ENCODE measurements at places on chromosomes 11 and 22.

GRCh38 chr22:45318168-45318557 lies 8.4 kb downstream of the FAM118A start:
- DNase-seq = no peak

GRCh38 chr11:117223741-117224689 lies 7.9 kb downstream of the PCSK7 start:
- no peak for DNase-seq

GRCh38 chr22:33315954-33316353 lies 257.8 kb upstream of the SYN3 start:
- DNase-seq = no peak

DNA sequence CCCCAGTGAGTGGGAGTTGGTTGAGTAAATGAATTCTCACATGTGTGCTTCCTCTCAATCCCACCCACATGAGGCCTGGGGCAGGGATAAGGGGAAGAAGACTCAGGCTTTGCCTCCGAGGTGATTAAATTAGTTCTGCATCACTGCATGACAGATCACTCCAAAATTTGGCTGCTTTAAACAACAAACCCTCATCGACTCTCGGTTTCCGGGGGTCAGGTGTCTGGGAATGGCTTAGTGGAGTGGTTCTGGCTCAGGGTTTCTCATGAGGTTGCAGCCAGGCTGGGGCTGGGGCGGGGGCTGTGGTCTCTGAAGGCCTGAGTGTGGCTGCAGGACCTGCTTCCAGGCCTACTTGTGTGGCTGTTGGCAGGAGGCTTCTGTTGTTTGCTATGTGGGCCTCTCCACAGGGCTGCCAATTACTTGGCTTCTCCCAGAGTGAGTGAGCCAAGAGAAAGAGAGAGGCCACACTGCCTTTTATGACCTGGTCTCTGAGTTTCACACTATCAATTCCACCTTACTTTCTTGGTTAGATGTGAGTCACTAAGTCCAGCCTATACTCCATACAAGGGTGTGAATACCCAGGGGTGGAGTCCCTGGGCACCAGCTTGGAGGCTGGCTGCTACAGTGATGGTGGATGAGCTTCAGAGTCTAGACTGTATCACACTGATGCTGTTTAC lies 15.9 kb downstream of the MOGAT2 start:
- DNase-seq = no peak

GRCh38 chr11:31643857-31644256 lies 134.3 kb downstream of the ELP4 start:
- no peak for DNase-seq

DNA sequence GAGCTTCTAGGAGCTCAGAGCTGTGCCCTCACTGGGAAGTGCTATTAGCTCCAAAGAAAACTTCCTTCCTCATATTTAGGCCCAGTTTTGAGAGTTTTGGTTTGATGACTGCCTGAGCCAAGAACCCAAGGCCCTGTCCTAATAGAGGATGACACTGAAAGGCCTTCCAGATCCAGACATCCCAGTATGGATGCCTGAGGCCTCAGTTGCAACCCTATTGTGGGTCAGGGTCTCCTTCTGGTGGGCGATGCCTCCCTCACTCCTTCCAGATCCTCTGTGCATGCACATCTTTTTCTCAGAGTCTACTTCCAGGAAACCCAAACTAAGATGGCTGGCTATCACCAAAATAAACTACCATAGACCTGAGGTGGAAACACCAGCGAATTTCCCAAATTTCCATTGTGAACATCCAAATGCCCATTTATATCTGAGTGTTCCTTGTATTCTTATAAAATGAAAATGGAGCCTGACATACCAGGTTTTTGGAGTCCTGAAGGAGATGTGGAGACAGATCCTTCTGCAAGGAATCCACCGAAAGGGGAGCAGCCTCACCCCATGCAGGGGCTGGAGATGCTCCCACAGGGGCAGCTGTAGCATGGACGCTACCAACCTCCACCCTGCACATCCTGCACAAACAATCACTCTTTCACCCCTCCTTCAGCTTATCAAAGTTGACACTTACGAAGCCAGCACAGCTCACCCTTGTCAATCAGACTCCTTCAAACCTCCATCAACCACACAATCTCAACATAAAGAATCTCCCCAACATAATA lies 61.1 kb downstream of the GGTLC2 start:
- no peak for DNase-seq

- no peak for DNase-seq
Observed at GRCh38 chr11:116334596-116334995, 438.2 kb downstream of the BUD13 start.

DNA sequence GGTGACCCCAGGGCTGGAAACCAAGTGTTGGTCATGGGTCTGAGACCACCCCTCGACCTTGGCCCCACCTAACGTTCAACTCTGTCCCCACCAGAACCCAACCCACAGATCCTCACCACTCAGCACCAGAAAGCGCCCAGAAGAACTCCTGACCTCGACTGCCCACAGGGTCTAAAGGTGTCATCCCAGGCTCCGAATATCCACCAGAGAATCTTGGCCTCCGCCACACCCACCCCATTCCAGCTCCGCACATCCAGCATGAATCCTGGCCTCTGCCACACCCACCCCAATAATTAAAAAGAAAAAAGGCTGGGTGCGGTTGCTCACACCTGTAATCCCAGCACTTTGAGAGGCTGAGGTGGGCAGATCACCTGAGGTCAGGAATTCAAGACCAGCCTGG lies 1.3 kb downstream of the CERK start:
- no peak for DNase-seq

DNA sequence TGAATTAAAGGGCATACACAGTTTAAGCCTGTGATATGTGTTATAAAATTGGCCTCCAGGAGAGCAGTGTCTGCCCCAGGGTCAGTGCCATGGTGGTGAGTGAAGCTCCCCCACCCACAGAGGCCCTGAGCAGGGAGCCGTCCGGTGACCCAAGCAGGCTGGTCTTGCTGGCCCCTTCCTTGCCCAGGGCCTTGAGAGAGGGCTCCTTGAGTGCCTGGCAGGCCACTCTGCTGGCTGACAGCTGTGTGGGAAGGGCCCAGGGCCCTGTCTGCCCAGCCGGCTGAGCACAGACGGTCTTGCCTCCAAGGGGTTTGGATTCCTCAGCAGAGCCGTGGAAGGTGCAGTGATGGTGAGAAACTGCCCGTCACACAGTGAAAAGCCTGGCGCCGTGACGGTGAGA lies 25.9 kb downstream of the PTDSS2 start:
- no peak for DNase-seq

DNA sequence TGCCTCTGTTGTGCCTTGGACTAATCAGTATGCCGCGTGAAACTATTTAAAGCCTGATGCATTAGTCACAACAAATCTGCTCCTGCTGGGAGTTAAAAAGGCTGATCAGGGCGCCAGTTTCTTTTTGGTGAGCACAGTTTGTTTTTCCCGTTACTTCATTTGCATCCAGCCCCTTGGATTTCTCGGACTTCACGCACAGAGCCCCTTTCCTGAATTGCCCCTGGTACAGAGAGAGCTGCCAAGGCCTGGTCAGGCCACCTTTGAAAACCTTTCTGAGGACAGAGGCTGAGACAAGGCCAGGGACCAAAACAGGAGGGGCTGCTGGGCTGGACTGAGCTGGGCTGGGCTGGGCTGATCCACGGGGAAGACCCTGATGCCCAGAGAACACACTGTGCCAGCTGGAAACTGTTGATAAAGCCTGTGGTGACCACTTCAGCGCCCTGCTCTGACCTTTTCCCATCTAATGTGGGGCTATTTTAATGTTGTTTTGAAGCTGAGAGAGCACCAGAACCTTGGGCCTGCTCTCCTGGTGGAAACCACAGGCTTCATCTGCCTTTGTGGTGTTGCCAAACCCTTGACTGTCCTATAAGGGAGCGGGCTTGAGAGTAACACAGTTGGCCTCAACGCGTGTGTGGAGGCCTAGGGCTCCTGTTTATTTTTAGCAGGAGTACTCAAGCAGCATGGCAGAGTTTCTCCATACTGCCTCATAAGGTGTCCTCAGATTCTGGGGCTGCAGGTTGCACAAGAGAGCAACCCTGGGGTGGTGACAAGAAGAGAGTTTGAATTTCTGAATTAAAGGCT lies 44.2 kb downstream of the NAV2 start:
- DNase-seq = no peak

- DNase-seq = peak; percentile 96
Observed at GRCh38 chr11:61971248-61972111, 4.0 kb upstream of the FTH1 start.

GRCh38 chr22:37057796-37058510 lies 6.4 kb downstream of the KCTD17 start:
- no peak for DNase-seq

GRCh38 chr11:2824851-2825250 lies 60.7 kb downstream of the CDKN1C start:
- no peak for DNase-seq

DNA sequence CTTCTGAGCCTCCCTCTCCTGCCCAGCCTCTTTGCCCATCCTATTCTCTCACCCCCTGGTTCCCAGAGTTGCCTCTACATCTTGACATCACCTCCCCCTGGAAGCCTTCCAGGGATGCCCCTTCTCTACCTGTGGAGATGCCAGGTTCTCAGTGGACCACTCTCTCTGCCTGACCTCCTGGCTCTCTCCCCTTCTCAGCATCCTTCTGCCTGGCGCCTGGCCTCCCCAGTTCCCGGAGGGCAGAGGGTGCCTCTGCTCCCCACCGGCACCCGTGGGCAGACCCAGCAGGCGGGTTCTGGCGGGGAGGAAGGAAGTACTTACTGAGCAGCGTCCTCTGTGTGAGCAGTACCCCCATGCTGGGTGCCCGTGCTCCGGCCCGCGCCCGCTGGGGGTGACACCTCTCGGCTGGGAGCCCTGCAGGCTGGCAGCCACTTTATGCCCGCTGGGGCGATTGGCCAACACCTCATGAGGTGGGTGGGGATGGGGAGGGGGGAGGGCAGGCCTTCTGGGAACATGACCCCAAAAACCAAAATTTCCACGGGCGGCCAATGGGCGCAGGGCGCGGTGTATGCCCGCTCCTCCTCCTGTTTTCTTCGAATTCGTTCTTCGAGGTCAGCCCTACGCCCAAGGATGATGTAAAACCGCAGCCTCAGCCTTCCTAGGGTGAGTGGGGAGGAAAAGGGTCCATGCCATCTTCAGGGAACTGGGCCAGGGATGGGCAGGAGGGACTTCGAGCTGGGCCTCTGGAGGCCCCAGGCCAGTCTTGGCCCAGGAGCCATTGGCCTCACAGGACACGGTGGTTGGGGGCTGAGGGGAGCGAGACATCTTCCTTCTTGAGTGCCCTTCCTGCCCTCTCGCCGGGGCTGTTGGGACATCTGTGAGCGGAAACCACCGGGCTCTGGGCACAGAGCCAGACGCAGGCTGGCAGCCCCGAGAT lies at the start of gene OSM:
TSS of gene OSM (minus strand) at position 407 of the 937 bp plus-strand sequence. CDS start at position 355, 52 bp downstream.
- DNase-seq = peak; percentile 90

GRCh38 chr11:8098879-8099278 lies 17.9 kb downstream of the TUB start:
- DNase-seq = no peak

- DNase-seq = no peak
Observed at GRCh38 chr11:115503886-115504275, 334 bp downstream of the CADM1 start.

DNA sequence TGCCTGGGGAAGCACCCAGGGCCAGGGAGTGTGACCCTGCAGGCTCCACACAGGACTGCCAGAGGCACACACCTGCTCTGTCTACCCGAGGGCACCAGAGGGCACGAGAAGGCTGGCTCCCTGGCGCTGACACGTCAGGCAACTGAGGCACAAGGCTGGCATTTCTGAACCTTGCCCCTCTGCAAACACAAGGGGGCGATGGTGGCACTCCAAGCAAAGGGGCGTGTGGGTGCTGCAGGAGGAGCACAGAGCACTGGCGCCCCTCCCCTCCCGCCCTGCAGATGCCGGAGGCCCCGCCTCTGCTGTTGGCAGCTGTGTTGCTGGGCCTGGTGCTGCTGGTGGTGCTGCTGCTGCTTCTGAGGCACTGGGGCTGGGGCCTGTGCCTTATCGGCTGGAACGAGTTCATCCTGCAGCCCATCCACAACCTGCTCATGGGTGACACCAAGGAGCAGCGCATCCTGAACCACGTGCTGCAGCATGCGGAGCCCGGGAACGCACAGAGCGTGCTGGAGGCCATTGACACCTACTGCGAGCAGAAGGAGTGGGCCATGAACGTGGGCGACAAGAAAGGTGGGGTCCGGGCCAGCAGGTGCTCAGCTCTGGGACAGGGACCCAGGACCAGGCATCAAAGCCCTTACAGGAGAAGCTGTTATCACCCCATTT lies 20.8 kb upstream of the TXNRD2 start:
- no peak for DNase-seq

DNA sequence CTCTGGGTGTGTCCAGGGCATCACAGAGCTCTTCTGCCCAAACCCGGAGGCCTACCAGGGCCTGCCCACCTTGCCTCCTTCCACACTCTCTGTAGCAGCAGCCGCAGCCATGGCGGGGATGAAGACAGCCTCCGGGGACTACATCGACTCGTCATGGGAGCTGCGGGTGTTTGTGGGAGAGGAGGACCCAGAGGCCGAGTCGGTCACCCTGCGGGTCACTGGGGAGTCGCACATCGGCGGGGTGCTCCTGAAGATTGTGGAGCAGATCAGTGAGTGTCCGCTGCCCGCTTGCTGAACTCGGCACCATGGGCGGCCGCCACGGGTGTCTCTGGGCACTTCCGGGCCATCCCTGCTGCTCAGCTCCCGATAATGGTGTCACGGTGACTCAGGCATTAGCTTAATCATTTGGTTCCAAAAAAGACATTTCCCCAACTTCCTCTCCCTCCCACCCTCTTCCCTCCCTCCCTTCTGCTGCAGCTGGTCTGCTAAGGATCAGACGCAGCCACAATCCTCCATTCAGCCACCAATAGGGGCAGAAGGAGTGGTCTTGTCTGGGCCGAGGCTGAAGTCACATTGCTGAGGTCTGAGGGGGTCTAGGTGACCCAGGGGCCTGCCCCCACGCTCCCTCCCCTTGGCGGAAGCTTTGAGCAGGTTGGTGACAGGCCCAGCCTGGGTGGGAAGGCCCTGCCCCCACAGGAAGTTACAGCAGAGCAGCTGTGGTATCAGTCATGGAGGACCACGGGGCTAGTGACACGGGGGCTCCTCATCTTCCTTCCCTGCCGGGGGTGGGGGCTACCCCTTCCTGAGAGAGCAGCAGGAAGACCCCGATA lies 950 bp downstream of the FERMT3 start:
- DNase-seq = peak; percentile 75

DNA sequence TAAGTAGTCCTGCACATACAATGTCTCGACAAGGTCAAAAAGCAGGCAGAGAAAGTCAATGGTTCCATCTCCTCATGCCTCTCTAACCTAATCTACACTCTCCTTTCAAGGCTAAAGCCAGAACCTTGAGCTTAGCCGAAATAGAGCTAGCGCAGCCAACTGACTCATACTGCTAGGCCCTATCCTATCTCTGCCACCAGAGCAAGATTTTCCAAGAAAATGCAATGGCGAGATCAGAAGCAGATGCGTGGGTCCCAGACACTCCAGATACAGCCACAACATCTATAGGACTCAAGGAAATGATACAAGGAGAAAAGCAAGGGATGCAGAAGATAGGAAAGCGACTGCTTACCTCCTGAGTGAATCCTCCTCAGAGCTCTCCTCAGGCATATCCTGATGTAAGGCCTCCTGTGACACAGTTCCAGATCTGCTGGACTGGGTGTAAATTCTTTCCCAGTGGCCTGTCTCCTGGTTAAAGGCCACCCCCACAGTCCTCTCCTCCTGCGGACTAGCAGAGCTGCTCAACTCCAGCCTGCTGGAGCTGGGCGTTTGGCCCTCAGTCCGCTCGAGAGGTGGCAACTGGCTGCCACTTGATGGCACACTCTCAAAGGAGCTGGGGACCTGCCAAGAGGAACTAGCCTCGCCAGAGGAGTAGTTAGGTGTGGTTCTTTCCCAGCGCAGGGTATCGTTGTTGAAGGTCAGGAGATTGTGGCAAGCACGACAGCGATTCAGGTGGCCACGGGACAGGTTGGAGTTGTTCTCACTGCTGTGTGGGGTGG lies 52.0 kb downstream of the AMBRA1 start:
- DNase-seq = no peak

- DNase-seq = no peak
Observed at GRCh38 chr22:27476318-27476717, 325.2 kb downstream of the MN1 start.

GRCh38 chr22:47782328-47783075 lies 1020.1 kb downstream of the TBC1D22A start:
- no peak for DNase-seq

Measured in bone marrow (tissue), 2 donors.